Trophoblast cell (in vitro differentiated cells and primary cell): ENCODE measurements at places on chromosomes 16 and 17.

- no peaks in the 10 kb centered on the region for H3K27me3 ChIP-seq
- H3K27ac ChIP-seq: no peak overlapping the region
- no peak for DNase-seq
- no peaks in the 10 kb centered on the region for H3K36me3 ChIP-seq
Observed at GRCh38 chr16:27369806-27370205, 32.2 kb upstream of the IL21R start.

DNA sequence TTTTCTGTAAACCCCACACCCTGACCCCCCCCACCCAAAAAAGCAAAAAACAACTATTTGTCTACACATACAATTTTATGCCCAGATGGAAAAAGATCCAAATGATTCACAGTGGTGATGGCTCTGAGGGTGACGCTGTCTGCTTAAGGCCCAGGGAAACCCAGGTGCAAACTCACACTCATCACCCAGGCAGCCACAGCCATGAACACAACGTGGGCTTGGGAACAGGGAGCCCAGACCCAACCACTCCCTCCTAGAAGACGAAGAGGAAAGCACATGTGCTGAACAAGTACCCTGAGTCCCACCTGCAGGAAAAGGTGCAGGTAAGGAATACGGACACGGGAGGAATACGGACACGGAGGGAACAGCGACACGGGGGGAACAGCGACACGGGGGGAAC lies 5.4 kb downstream of the HBQ1 start:
- no peak overlapping the region for H3K27ac ChIP-seq
- H3K4me1 ChIP-seq: peaks cover 6% of the 10 kb centered on the region
- peaks cover 53% of the 10 kb centered on the region for H3K36me3 ChIP-seq
- H3K27me3 ChIP-seq: no peaks in the 10 kb centered on the region

DNA sequence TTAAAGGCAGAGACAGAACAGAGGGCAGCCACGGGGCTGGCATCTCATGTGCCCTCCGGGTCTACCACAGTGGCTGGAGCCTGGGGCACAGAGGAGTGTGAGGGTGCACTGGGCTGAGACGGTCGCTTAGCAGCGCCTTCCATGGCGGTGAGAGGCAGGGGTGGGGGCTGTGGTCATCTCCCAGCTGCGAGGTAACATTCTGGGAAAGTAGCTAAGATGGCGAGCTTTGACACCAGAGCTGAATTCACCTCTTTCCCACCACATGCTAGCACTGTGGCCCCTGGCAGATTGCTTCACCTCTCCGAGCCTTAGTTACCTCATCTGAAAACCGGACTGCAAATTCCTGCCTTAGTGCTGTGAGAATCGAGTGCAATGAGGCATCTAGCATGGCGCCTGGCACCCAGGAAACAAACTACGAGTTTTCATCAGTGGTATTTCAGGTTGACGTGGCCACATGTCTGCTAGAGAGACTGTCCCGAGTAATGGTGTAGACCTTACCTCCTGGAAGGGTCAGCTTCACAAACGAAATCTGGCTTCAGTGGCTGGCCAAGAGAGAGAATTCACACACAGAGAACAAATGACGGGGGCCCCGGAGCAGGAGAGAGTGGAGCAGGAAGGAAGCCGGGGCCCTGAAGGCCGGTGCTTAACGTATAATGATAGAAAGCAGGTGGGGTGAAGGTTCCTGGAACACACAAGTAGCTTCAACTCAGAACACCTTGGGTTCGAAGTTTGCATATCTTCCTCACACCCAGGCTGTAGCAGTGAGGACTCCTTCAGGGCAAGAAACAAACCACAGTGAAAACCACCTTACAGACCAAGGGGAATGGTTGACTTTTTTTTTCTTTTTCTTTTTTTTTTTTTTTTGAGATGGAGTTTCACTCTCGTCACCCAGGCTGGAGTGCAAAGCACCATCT lies 63.9 kb upstream of the RPH3AL start:
- no peak overlapping the region for H3K27ac ChIP-seq
- no peak overlapping the region for H3K4me3 ChIP-seq
- H3K36me3 ChIP-seq: no peaks in the 10 kb centered on the region
- no peak for DNase-seq
- peaks cover 5% of the 10 kb centered on the region for H3K4me1 ChIP-seq
- no peaks in the 10 kb centered on the region for H3K27me3 ChIP-seq

- DNase-seq: no peak
- no peak overlapping the region for H3K4me3 ChIP-seq
- H3K27ac ChIP-seq: no peak overlapping the region
Observed at GRCh38 chr16:27743963-27744362, 194.0 kb downstream of the KATNIP start.

- no peaks in the 10 kb centered on the region for H3K27me3 ChIP-seq
- DNase-seq: peak; percentile 95
- H3K4me3 ChIP-seq: no peak overlapping the region
- peaks cover 10% of the 10 kb centered on the region for H3K4me1 ChIP-seq
- H3K27ac ChIP-seq: no peak overlapping the region
- H3K36me3 ChIP-seq: no peaks in the 10 kb centered on the region
Observed at GRCh38 chr17:46009681-46010596, 10.9 kb downstream of the STH start.

DNA sequence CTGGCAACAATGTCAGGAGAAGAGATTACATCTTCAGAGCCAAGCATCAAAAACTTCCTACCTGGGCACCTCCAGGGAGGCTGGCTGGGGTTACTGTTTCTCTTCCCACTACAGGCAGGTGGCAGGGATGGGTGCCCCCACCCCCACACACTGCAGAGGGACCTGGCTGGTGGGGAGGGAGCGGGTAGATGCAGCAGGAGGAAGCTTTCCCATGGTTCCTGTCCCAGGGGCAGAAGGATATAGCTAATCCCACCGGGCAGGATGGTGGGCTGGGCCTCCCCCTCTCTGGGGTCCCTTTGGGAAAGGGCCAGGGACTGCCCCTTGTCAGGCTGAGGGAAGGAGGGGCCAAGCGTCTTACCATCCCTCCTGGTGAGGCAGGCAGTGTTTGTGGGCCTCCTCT lies 16.7 kb upstream of the MTMR4 start:
- no peak overlapping the region for H3K27ac ChIP-seq
- H3K27me3 ChIP-seq: peaks cover 16% of the 10 kb centered on the region
- DNase-seq: no peak
- peaks cover 25% of the 10 kb centered on the region for H3K4me1 ChIP-seq
- H3K36me3 ChIP-seq: no peaks in the 10 kb centered on the region
